ENCODE measurements at places on chromosomes 1 and 21. TPM values are rescaled to one million over a fixed set of nuclear protein-coding genes. Genes with fewer than 3 reads are reported as not detected.

The SLC30A2 gene
- total RNA-seq = not detected

The COL24A1 gene
- 0.04 TPM for total RNA-seq

The DCDC2B gene
- not detected for total RNA-seq

The OR2L2 gene
- total RNA-seq = 0.29 TPM

The DCST2 gene
- total RNA-seq = 0.19 TPM

All from A375 (cell line).